ENCODE measurements at places on chromosomes 12 and 14.

GRCh38 chr12:701896-702539 is 38.8 kb upstream of the NINJ2 start:
- H3K4me3 ChIP-seq: no peak overlapping the region
- H3K27ac ChIP-seq: no peak overlapping the region
- peaks cover 2% of the 10 kb centered on the region for H3K36me3 ChIP-seq
- H3K4me1 ChIP-seq: peaks cover 11% of the 10 kb centered on the region
- DNase-seq: no peak

GRCh38 chr14:102819747-102820330 is 42.6 kb downstream of the TRAF3 start:
- H3K27ac ChIP-seq: peak overlapping the region; percentile 93
- peak overlapping the region; percentile 89 for H3K4me3 ChIP-seq
- no peak for DNase-seq
- peaks cover 53% of the 10 kb centered on the region for H3K4me1 ChIP-seq
- H3K27me3 ChIP-seq: no peaks in the 10 kb centered on the region
- H3K36me3 ChIP-seq: peaks cover 11% of the 10 kb centered on the region

DNA sequence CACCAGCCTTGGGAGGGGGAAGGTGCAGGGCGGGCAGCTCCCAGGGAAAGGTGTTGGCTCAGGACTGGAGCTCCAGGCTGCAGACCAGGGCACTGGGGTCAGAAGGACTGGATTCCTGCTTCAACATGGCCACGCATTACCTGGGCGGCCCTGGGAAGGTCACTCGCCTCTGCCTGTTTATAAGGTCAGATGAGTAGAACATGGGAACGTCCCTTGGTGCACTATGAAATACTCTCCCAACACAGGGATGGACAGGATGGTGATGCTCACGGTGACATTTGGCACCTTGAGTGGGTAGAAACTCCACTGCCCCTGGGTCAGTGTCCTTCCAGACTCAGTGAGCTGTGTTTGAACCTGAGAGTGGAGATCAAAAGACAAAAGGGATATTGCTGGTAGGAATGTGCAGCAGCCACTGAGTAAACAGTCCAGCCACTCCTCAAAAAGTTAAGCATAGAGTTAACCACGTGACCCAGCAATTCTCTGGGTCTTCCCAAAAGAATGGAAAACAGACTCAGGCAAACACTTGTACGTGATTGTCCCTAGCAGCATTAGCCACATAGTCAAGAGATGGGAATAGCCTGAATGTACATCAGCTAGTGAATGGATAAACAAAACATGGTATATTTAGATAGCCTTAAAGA is 9.1 kb upstream of the BDKRB2 start:
- no peak for DNase-seq
- H3K27ac ChIP-seq: no peak overlapping the region
- H3K4me1 ChIP-seq: peaks cover 5% of the 10 kb centered on the region
- no peak overlapping the region for H3K4me3 ChIP-seq
- peaks cover 28% of the 10 kb centered on the region for H3K27me3 ChIP-seq
- no peaks in the 10 kb centered on the region for H3K36me3 ChIP-seq

- H3K4me3 ChIP-seq: no peak overlapping the region
- H3K36me3 ChIP-seq: no peaks in the 10 kb centered on the region
- no peak overlapping the region for H3K27ac ChIP-seq
- no peak for DNase-seq
Observed at GRCh38 chr14:88765130-88765529, 27.6 kb downstream of the EML5 start.

DNA sequence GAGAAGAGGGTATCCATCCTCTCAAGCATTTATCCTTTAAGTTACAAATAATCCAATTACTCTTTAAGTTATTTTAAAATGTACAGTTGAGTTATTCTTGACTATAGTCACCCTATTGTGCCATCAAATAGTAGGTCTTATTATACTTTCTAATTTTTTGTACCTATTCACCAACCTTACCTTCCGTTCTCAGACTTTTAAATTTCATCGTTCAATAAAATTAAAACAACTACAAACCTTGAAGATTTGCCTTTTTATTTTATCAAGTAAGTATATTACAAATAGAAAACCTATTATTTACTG is 972 bp upstream of the DCTN2 start:
- DNase-seq: no peak
- H3K4me1 ChIP-seq: peaks cover 40% of the 10 kb centered on the region
- H3K36me3 ChIP-seq: no peaks in the 10 kb centered on the region
- H3K27me3 ChIP-seq: no peaks in the 10 kb centered on the region

DNA sequence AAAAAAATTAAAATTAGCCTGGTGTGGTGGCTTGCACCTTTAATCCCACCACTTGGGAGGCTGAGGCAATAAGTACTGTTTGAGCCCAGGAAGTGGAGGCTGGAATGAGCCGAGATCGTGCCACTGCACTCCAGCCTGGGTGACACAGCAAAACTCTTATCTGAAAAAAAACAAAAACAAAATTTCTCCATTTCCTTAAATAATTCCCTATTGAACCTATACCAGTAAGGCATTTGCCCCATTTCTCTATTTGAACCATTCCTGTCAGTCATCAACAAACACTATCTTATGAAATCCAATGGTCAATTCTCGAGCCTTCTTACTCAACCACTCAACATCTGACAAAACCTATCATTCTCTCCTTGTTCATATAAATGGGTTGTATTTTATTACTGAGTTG is 14.7 kb downstream of the SLC2A14 start:
- H3K27ac ChIP-seq: peak overlapping the region; percentile 37
- peaks cover 2% of the 10 kb centered on the region for H3K36me3 ChIP-seq
- H3K4me1 ChIP-seq: peaks cover 6% of the 10 kb centered on the region

- no peaks in the 10 kb centered on the region for H3K36me3 ChIP-seq
- H3K27ac ChIP-seq: peak overlapping the region; percentile 83
- no peaks in the 10 kb centered on the region for H3K27me3 ChIP-seq
Observed at GRCh38 chr14:102593825-102594137, 1.3 kb downstream of the RCOR1 start.

- H3K4me1 ChIP-seq: no peaks in the 10 kb centered on the region
- H3K27me3 ChIP-seq: peaks cover 9% of the 10 kb centered on the region
- H3K27ac ChIP-seq: no peak overlapping the region
- no peak overlapping the region for H3K4me3 ChIP-seq
- H3K36me3 ChIP-seq: no peaks in the 10 kb centered on the region
- DNase-seq: no peak
Observed at GRCh38 chr14:32524609-32525375, 195.7 kb downstream of the AKAP6 start.

GRCh38 chr12:131452444-131452860 is 258.4 kb upstream of the SFSWAP start:
- no peak overlapping the region for H3K27ac ChIP-seq
- H3K27me3 ChIP-seq: peaks cover 19% of the 10 kb centered on the region
- H3K4me1 ChIP-seq: peaks cover 6% of the 10 kb centered on the region
- H3K4me3 ChIP-seq: no peak overlapping the region
- no peak for DNase-seq

GRCh38 chr14:100731846-100732765 is 5.4 kb downstream of the DLK1 start:
- H3K27me3 ChIP-seq: peaks cover 46% of the 10 kb centered on the region
- H3K27ac ChIP-seq: no peak overlapping the region
- H3K4me3 ChIP-seq: no peak overlapping the region
- H3K4me1 ChIP-seq: peaks cover 4% of the 10 kb centered on the region
- H3K36me3 ChIP-seq: peaks cover 5% of the 10 kb centered on the region
- DNase-seq: no peak

DNA sequence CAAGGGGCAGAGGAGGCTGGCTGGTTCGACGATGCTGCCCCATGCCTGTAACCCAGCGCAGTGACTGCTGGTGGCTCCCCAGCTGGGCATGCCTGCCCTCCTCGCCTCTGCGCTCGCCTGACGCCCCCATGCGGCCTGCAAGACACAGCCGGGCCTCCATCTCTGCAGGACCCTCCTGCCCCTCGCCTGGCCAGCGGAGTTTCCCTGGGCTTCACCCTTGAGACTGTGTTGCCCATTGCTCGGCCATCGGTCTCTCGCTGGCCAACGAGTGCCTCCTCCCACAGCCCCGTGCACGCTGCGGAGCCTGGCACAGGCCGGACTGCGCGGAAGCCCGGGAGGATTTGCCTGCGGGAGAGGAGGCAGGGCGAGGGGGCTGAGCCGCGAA is 17.6 kb downstream of the ASPG start:
- H3K36me3 ChIP-seq: no peaks in the 10 kb centered on the region
- no peak overlapping the region for H3K4me3 ChIP-seq
- peak; percentile 2 for DNase-seq
- no peaks in the 10 kb centered on the region for H3K27me3 ChIP-seq

- peaks cover 2% of the 10 kb centered on the region for H3K4me1 ChIP-seq
- no peak overlapping the region for H3K27ac ChIP-seq
- H3K36me3 ChIP-seq: peaks cover 2% of the 10 kb centered on the region
- no peaks in the 10 kb centered on the region for H3K27me3 ChIP-seq
- no peak for DNase-seq
Observed at GRCh38 chr12:39764944-39765560, 145.4 kb upstream of the ABCD2 start.

DNA sequence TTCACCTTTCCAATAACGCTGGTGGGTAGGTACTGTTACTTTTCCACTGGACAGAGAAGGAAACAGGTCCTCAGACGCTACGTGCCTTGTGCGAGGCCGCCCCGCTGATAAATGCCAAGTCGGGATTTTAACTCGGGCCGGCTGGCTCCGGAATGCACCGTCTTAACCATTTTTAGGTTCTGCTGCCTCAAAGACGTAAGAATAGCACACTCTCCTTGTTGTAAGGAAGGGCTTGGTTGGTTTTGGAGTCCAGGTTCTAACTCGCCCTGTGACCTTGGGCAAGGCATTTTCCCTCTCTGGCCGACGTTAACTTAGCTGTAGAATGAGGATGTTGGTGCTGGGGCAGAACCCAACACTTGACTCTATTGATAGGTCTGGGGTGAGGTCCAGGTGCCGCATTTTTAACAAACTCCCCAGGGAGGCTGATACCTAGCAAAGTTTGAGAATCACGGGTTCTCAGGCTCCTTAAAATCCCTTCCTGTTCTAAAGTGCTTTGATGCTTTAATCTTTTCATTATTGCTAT is 814 bp downstream of the ANKRD13A start:
- H3K27me3 ChIP-seq: no peaks in the 10 kb centered on the region
- DNase-seq: no peak
- H3K4me1 ChIP-seq: peaks cover 44% of the 10 kb centered on the region
- H3K4me3 ChIP-seq: peak overlapping the region; percentile 99
- H3K27ac ChIP-seq: peak overlapping the region; percentile 97

GRCh38 chr12:95204141-95204866 is 13.0 kb downstream of the FGD6 start:
- H3K36me3 ChIP-seq: no peaks in the 10 kb centered on the region
- H3K27me3 ChIP-seq: peaks cover 5% of the 10 kb centered on the region
- H3K27ac ChIP-seq: no peak overlapping the region

DNA sequence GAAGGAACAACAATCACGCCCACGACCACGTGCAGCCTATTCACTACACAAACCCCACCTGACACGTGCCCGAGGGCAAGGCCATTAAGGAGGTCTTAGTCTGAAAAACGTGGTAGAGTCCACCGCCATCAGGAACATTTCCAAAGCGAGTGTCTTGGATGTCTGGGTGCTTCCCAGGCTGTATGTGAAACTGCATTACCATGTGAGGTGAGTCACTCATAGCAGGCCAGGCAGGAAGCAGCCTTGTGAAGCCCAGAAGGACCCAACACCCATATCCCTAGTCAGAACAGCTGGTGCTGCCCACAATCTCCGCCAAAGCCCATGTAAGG is 3.3 kb upstream of the KRT79 start:
- H3K4me1 ChIP-seq: peaks cover 9% of the 10 kb centered on the region
- H3K4me3 ChIP-seq: no peak overlapping the region
- no peak overlapping the region for H3K27ac ChIP-seq

GRCh38 chr14:20620798-20621478 is 20.6 kb downstream of the OR6S1 start:
- H3K36me3 ChIP-seq: peaks cover 4% of the 10 kb centered on the region
- peaks cover 27% of the 10 kb centered on the region for H3K4me1 ChIP-seq
- H3K4me3 ChIP-seq: no peak overlapping the region

- H3K4me3 ChIP-seq: no peak overlapping the region
- H3K27me3 ChIP-seq: peaks cover 13% of the 10 kb centered on the region
- H3K4me1 ChIP-seq: peaks cover 5% of the 10 kb centered on the region
Observed at GRCh38 chr14:100608064-100608463, 20.8 kb upstream of the BEGAIN start.

DNA sequence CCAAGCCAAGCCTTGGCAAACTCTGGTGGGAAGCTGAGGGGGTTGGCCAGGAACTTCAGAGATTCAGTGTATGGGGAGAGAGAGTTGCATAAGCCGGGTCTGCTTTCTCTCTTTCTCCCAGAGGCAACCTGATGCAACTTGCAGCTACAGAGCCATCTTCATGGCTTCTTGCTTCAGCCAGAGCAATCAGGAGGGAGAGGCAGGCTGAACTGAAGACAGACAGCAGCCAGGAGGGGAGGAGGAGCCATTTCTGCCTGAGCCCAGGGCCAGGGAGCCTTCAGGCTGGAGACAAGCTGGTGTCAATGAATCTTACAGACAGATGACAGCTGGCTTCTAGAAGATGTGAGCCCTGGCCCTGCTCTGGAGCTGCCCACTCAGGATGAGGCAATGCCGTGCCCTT is 18.7 kb downstream of the NPC2 start:
- peaks cover 3% of the 10 kb centered on the region for H3K4me1 ChIP-seq
- no peaks in the 10 kb centered on the region for H3K27me3 ChIP-seq
- DNase-seq: no peak
- H3K27ac ChIP-seq: no peak overlapping the region
- H3K36me3 ChIP-seq: peaks cover 6% of the 10 kb centered on the region

DNA sequence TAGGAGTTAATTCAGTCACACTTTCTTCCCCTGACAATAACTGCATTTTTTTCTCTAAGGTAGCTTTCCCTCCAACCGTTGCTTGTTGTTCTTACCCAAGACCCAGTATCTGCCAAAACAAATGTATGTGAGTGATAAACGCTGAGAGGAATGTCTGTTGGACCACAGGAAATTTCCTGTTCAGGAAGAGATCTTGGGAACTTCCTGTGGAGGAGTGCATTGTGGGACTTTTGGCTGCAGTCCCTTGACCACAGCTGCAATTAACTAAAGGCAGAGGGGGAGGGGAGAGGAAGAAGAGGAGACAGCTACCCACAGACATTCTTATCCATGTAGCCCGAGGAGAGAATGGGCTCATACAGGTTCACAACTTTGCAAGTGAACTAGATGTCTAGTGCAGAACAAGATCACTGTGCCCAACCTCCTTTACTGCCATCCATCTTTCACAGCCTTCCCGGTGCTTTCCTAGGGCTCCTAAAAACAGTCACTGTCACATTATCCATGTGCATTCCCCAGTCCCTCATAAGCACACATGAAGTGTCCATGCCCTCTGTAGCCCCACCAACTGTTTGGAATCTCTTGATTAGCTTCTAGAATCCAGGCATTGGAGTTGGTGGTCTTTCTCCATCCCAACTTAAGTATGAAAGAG is 149.5 kb downstream of the ETV6 start:
- H3K27me3 ChIP-seq: no peaks in the 10 kb centered on the region
- no peaks in the 10 kb centered on the region for H3K36me3 ChIP-seq
- H3K4me3 ChIP-seq: no peak overlapping the region
- peaks cover 54% of the 10 kb centered on the region for H3K4me1 ChIP-seq

All from T-helper 17 cell (primary cell).